ENCODE measurements at places on chromosomes 5 and 9.

- DNase-seq: no peak
- H3K4me1 ChIP-seq: no peaks in the 10 kb centered on the region
- H3K27ac ChIP-seq: no peak overlapping the region
- H3K27me3 ChIP-seq: no peaks in the 10 kb centered on the region
- no peaks in the 10 kb centered on the region for H3K36me3 ChIP-seq
- no peak overlapping the region for H3K4me3 ChIP-seq
Observed at GRCh38 chr5:8829323-8830029, 716.4 kb downstream of the SEMA5A start.

DNA sequence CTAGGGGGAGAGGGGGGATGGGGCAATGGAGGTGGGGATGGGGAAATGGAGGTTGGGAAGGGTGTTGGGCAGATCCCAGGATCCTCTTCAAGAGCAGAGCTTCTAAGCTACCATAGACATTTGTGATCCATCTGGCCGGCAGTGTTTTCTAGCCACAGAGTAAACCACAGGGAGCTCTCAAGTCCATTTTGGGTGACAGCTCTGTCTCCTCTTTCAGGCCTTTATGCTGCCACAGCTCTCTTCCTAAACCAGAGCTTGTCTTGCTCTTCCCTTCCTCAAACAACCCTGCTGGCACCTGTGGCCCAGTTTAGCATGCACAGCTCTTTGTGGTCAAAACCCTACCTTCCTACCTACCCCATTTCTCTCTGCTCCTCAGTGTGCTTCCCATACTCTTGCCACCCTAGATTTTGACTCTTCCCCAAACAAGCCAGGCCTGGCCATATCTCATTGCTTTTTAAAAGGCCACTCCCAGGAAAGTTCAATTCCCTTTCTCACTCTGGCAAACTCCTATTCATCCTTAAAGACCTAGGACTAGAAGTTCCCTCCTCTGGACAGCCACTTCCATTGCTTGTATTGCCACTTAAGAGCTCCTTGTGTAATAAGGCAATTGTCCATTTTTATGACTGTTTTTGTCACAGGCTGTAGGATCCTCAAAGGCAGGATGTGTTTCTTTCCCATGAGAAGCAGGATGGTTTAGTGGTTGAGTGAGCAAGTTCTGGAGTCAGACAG, 84.3 kb upstream of the PANK3 start:
- DNase-seq: no peak
- no peaks in the 10 kb centered on the region for H3K4me1 ChIP-seq
- H3K27ac ChIP-seq: no peak overlapping the region
- no peaks in the 10 kb centered on the region for H3K27me3 ChIP-seq
- no peaks in the 10 kb centered on the region for H3K36me3 ChIP-seq
- no peak overlapping the region for H3K4me3 ChIP-seq

DNA sequence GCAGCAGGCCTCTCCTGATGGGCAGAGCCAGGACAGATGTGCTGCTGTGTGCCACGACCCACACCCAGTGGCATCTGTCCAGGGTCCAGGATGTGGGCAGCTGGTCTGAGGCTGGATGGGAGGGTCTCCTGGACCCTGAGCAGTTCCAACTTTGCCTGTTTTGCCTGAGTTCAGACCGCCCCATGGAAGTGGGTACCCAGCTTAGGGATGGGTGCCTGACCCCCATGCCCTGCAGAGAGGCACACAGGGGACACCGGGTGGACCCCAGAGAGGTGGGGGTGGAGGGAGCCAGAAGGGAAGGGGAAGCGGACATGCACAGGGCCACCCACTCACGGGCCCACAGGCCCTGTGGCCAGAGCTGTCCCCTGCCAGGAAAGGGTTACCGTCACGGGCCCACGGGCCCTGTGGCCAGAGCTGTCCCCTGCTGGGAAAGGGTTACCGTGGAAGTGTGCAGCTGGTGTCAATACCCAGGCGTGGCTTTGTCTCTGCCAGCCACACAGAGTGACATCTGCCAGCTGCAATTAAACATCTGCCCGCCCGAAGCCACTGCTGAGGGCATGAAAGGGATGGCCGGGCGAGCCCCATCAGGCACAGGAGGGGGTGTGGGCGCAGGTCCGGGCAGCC, 50.0 kb downstream of the NACC2 start:
- no peaks in the 10 kb centered on the region for H3K27me3 ChIP-seq
- DNase-seq: no peak
- no peak overlapping the region for H3K4me3 ChIP-seq
- H3K27ac ChIP-seq: no peak overlapping the region
- H3K4me1 ChIP-seq: no peaks in the 10 kb centered on the region
- peaks cover 7% of the 10 kb centered on the region for H3K36me3 ChIP-seq

DNA sequence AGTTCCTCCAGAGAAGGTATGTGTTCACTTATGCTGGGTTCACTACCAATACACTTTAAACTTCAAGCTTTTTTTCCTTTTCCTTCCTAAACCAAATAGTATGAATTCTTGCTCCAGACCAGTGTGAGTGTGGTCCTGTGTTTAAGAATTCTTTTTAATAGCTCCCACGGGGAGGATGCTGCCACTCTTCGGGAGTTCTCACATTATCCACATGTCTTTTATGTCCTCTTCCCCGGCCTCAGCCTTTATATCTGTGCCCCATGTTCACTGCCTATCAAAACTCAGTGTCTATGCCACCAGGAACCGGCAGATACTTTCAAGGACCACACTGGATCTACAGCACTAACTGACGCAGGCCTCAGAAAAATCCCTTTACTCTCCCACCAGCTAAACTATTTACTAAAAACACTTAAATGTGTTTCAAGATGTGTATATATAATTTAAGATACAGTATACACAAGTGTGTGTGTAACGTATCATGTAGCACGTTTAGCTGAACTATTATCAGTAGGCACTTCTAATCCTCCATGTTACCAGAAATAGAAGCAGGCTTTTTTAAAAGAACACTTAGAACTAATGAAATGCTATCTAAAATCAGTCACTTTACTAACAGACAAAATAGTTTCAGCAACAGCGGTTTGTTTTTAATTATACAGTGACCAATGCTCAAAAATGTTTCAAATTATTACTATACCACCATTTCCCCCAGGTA, 88.0 kb downstream of the PLPP1 start:
- H3K4me1 ChIP-seq: no peaks in the 10 kb centered on the region
- H3K36me3 ChIP-seq: no peaks in the 10 kb centered on the region
- no peaks in the 10 kb centered on the region for H3K27me3 ChIP-seq
- no peak overlapping the region for H3K27ac ChIP-seq
- DNase-seq: no peak

DNA sequence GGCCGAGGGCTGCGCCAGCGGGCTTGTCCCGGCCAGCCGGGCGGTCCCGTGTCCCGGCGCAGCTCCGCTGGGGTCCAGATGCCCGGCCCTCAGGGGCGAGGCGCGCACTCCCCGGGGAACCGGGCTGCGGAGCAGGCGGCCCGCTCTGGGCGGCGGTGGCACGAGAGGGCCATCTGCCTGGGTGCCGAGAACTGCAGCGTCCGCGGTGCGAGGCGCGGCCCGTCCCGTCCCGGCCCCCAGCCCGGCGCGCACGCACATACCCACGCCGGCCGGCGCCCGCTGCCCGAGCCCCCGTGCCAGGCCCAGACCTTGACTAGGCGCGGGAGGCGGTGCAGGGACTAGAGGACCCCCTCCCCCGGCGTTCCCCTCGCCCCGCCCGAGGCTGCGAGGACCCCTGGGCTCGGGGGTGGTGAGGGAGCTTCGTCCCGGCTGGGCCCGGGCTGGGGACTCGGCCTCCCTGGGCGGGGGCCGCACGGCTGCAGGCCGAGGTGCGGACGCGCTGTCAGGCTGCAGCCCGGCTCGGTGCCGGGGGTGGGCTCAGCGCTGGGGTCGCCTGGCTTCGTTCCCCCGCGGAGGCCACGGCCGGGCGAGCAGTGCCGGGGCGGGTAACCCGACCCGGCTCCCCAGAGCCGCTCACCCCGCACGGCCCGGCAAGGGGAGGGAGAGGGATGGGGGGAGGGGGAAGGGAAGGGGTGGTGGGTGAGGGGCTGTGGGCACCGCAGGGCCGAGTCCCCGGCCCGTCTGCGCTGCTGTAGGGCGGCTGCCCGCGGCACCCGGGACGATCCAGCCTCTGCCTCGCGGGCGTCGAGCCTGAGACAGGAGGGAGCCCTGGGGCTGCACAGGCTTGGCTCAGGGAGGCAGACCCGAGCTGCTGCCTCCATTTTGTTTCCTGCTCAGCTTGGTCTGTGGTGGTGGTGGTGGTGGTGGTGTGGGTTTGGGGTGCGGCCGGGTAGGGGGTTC, 1.2 kb upstream of the NSD1 start:
- H3K4me1 ChIP-seq: peaks cover 7% of the 10 kb centered on the region
- no peaks in the 10 kb centered on the region for H3K27me3 ChIP-seq
- H3K36me3 ChIP-seq: peaks cover 22% of the 10 kb centered on the region
- peak overlapping the region; percentile 86 for H3K27ac ChIP-seq

- no peaks in the 10 kb centered on the region for H3K4me1 ChIP-seq
- no peak overlapping the region for H3K4me3 ChIP-seq
- H3K36me3 ChIP-seq: no peaks in the 10 kb centered on the region
Observed at GRCh38 chr5:24497145-24497544, 147.6 kb downstream of the CDH10 start.

DNA sequence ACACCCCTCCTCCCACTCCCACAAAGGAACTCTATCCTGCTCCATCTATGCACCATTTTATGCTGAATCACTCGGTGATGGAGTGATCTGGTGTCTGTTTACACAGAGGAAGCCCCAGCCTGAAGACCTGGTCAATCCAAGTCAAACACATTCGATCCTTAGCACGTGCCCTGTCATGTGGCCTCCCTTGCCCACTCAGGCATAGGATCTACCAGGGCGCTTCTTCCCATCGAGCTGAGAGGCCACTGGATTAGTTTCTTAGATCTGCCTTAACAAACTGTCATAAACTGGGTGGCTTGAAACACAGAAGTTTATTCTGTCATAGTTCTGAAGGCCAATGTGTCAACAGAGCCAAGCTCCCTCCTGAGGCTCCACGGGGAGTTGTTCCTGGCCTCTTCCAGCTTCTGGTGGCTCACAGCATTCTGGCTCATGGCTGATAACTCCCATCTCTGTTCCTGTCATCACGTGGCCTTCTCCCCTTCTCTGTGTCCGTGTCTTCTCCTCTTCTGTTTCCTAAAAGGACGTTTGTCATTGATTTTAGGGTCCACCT, 34.2 kb downstream of the FOXI1 start:
- H3K4me3 ChIP-seq: no peak overlapping the region
- no peak overlapping the region for H3K27ac ChIP-seq
- no peaks in the 10 kb centered on the region for H3K27me3 ChIP-seq
- H3K4me1 ChIP-seq: no peaks in the 10 kb centered on the region

- H3K27me3 ChIP-seq: no peaks in the 10 kb centered on the region
- no peak overlapping the region for H3K4me3 ChIP-seq
- peaks cover 56% of the 10 kb centered on the region for H3K36me3 ChIP-seq
- no peak for DNase-seq
- no peak overlapping the region for H3K27ac ChIP-seq
Observed at GRCh38 chr5:133075572-133076536, 24.0 kb downstream of the HSPA4 start.

GRCh38 chr5:74374656-74375055, 265.9 kb downstream of the ENC1 start:
- no peaks in the 10 kb centered on the region for H3K27me3 ChIP-seq
- no peak overlapping the region for H3K4me3 ChIP-seq
- DNase-seq: no peak
- no peaks in the 10 kb centered on the region for H3K4me1 ChIP-seq
- H3K36me3 ChIP-seq: no peaks in the 10 kb centered on the region

DNA sequence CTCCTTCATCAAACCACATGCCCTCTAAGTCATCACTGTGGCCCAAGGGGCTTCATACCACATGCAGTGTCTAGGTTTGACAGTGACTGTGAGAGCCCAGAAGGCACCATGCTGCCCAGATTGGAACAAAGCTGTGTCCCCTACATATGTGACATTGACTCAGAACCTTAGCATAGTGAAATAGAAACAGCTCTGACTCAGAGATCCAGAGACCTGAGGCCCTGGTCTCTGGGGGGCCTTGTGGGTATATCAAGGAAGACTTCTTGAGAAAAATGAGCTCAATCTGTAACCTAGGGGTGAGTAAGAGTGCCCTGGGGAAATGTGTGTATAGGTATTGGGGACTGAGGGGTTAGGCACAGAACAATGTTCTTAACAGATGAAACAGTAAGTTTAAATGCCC, 7.1 kb upstream of the ENTREP1 start:
- H3K27ac ChIP-seq: no peak overlapping the region
- H3K36me3 ChIP-seq: no peaks in the 10 kb centered on the region
- no peak for DNase-seq
- no peaks in the 10 kb centered on the region for H3K4me1 ChIP-seq
- no peak overlapping the region for H3K4me3 ChIP-seq

DNA sequence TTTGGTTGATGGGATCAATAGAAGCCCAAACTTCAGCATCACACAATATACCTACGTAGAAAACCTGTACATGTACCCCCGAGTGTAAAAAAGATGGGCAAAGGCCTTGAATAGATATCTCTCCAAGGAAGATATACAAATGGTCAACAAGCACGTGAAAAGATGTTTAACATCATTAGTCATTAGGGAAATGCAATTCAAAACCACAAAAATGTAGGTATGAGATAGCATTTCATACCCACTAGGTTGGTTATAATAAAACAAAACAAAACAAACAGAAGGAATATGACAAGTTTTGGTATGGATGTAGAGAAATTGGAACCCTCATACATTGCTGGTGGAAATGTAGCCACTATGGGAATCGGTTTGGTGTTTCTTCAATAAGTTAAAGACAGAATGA, 33.1 kb upstream of the PPARGC1B start:
- no peak for DNase-seq
- no peak overlapping the region for H3K27ac ChIP-seq
- no peaks in the 10 kb centered on the region for H3K36me3 ChIP-seq
- peaks cover 6% of the 10 kb centered on the region for H3K27me3 ChIP-seq
- H3K4me1 ChIP-seq: peaks cover 9% of the 10 kb centered on the region

DNA sequence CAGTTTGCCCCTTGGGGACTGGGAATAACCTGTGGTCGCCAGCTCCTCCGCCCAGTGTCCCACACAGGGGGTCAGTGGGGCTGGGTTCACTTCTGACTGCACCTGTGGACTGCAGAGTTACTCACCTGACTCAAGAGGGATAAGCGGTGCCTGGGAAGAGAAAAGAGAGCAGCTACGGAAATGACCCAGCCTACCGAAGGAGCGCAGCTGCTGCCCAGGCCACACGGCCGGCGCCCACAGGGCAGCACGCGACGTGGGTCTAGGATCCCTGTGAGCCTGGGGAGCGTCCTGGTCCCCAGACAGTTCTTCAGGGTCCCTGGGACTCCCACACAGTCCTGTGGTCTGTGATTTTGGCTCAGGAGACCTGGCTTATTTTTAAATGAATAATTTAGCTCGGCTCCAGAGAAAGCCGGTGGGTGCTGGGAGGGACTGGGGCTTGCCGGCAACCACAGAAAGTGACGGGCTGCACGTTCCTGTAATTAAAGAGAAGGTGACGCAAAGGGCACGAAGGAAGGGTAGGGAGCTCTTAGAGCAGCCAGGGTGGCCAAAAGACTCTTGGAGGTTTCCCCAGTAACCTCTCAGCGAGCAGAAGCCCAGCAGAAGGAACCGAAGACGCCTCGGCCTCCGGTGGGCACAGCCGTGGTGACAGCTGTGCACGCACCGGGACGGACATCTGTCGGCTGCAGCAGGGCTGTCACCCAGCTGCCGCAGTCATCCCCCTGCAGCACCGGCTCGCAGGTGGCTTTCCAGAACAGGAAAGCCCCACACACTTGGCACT, 97.5 kb upstream of the FCN2 start:
- DNase-seq: no peak
- peaks cover 41% of the 10 kb centered on the region for H3K27me3 ChIP-seq
- H3K4me1 ChIP-seq: peaks cover 5% of the 10 kb centered on the region
- H3K36me3 ChIP-seq: no peaks in the 10 kb centered on the region

- no peaks in the 10 kb centered on the region for H3K36me3 ChIP-seq
- no peaks in the 10 kb centered on the region for H3K4me1 ChIP-seq
- no peak overlapping the region for H3K27ac ChIP-seq
- peaks cover 13% of the 10 kb centered on the region for H3K27me3 ChIP-seq
- H3K4me3 ChIP-seq: no peak overlapping the region
Observed at GRCh38 chr5:59813761-59814536, 79.6 kb downstream of the PDE4D start.
